Smooth muscle cell of the coronary artery (primary cell): ENCODE measurements at places on chromosomes 16 and 17. TPM values are rescaled to one million over a fixed set of nuclear protein-coding genes. Genes with fewer than 3 reads are reported as not detected.

KRTAP3-2 gene
- not detected in 2 replicates for total RNA-seq

SKAP1 gene
- not detected in 2 replicates for total RNA-seq

CD300A gene
- total RNA-seq, result not detected in 2 replicates

GPR139 gene
- total RNA-seq, result not detected in 2 replicates

AOC2 gene
- 0.23 and 0.30 TPM in 2 replicates for total RNA-seq

DLX3 gene
- not detected in 2 replicates for total RNA-seq

STH gene
- not detected in 2 replicates for total RNA-seq

MBTPS1 gene
- 97.0 and 124 TPM in 2 replicates for total RNA-seq

AKTIP gene
- total RNA-seq, result 18.7 and 22.2 TPM in 2 replicates

C17orf113 gene
- total RNA-seq, result under 0.01 and 0.15 TPM in 2 replicates

CACNA1G gene
- under 0.01 and 4.8 TPM in 2 replicates for total RNA-seq
